CD4-positive, alpha-beta memory T cell (primary cell): ENCODE measurements at places on chromosomes 7 and 10. TPM values are rescaled to one million over a fixed set of nuclear protein-coding genes. Genes with fewer than 3 reads are reported as not detected.

DNA sequence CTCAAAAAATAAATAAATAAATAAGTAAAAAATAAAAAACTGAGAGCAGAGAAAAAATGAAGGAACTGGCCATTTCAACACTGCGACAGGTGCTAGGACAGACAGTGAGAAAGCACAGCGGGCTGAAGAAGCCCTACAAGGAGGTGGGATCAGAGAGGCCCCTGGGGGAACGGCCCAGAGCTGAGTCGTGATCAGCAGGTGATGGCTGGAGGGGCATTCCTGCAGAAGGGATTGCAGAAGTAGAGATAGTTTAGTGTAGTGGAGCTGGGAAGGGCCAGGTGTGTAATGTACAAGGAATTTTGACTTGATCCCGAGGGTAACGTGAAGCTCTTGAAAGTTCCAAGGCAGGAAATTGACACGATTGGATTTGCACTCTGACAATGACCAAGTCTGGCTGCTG lies 112.1 kb downstream of the CUL2 start:
- no peak for DNase-seq

DNA sequence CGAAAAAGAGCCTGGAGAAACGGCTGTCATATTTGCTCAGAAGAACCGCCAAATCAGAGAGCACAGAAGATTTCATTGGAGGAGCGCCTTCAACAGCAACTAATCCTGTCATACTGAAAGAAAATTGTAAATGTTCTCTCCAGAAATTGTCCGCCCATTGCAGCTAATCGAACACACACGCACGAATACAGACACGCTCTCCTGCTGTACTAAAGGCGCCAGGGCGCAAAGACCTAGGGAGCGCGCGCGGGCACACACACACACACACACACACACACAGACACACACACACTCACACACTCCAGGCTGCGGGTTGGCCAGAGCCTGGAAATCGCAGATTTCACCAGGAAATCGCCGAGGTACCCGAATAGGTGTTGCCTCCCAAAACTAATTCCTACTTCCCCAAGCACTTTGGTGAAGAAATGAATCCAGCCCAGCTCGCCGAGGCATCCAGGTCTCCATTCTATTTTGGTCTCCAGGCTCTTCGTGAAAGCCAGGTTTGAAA lies at the start of gene CHRM2:
Gene CHRM2 (plus strand): TSS at position 157 of the 505 bp plus-strand sequence. CDS start 146,214 bp downstream, outside the sequence.
- no peak for DNase-seq

DNA sequence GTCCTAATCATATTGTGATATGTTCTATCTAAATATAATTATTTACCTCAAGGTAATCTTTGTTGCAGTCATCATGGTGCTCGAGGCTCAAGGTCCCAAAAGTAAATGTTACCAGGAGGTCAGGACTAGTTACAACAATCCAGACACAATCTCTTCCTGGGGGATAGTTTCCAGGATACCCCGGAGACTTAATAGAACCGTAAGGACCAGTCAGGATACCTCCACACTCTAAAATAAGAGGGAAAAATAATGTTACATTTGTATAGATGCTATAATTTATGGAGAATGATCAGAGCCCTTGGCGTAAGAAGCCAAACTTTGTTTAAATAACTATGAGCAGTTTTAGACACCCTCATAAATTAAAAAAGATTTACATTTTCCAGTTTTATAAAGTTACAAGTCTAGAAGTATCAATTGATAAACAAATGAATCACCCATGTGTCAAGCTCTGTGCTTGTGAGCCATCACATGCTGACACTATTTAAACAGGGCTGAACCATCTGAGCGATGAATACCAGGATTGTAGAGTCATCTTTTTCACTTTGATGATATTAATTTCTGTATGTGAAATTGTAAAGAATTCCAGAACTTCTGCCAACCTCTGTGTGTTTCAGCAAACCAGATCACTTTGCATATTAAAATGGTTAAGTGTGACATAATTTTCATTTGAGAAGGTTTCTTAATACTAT lies 41.3 kb downstream of the CUBN start:
- DNase-seq: no peak

DNA sequence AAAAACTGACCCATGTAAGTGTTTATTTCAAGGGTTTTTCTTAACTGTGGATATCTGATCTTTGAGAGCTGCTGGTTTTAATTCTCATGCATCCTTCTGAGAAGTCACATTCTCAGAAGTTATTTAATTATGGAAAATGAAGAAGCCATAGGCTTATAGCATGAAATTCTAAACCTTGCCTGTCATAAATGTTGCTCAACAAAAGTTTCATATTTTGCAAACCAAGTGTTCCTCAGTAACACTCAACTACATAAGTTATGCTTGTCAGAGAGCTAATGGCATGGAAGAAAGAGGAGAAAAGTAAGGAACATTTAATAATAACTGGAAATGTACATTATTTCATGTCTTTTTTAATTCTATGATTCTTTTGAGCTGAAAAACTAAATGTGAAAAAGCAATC lies 78.6 kb upstream of the MPP7 start:
- no peak for DNase-seq

DNA sequence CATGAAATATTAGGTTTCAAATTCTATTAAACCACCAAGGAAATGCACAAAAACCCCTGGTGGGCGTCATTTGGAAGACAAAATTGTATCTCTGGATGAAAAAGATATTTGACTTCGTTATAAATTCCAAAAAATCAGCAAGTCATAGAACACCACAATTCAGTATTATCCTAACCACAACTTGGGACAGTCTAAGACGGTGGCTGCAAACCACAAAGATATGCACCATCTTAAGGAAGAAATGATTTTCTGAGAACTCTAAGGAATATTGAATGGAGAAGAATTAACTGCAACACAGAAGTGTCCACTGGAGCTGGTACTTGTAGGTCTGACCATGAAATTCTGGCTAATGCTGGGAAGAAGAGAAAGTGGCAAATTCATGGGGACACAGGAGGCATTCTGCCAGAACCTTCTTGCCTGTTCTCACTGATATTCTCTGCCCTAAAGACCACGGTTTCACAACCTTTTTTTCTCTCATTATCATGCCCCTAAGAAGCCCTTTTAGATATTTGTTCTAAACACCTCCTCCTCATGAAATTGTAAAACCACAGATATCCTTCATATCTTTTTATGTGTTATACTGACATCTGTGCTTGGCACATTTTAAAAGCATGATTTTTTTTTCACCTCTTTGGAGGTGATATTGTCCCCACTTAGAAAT lies 92.9 kb downstream of the SFMBT2 start:
- DNase-seq: no peak

DNA sequence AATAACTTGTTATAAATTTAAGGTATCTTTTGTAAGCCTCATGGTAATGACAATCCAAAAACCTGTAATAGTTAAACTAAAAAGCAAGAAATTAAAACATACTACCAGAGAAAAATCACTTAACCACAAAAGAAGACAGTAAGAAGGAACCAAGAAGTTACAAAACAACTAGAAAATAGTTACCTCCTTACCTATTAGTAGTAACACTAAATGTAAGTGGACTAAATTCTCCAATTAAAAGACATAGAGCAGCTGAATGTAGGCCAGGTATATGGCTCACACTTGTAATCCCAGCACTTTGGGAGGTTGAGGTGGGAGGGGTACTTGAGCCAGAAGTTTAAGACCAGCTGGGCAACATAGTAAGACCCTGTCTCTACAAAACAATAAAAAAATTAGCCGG lies 84.0 kb downstream of the SNX13 start:
- DNase-seq: no peak

GRCh38 chr10:69892816-69893215 lies 91.1 kb downstream of the COL13A1 start:
- no peak for DNase-seq

- no peak for DNase-seq
Measured at GRCh38 chr10:114709984-114710383, 51.9 kb upstream of the ABLIM1 start.

DNA sequence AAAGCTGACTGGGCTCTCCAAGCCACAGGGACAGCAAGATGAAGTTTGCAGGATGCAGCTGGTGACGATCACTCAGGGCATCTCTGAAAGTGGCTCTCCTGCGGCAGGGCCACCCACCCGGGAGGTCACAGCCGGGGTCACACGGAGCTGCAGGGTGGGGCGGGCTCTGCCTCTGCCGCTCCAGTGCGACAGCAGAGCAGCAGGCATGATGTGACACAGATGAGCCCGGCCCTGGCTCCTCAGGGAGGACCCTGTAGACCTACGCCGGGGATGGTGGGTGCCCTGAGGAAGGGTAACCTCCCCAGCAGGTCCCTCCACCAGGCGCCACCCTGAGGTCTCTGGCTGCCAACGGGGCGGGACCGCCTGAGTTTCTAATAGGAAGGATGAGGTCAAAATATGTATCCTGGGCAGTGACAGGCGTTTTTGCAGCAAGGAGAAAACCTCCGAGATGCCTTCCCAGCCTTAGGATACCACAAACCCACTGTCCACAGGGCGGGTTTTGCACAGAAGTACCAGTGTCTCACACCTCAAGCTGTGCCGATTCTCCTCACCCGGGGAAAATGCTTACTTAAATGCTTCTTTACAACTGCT lies 114.8 kb upstream of the DIP2C start:
- DNase-seq: no peak

GRCh38 chr7:78139335-78139734 lies 340.8 kb downstream of the PHTF2 start:
- DNase-seq: no peak

DNA sequence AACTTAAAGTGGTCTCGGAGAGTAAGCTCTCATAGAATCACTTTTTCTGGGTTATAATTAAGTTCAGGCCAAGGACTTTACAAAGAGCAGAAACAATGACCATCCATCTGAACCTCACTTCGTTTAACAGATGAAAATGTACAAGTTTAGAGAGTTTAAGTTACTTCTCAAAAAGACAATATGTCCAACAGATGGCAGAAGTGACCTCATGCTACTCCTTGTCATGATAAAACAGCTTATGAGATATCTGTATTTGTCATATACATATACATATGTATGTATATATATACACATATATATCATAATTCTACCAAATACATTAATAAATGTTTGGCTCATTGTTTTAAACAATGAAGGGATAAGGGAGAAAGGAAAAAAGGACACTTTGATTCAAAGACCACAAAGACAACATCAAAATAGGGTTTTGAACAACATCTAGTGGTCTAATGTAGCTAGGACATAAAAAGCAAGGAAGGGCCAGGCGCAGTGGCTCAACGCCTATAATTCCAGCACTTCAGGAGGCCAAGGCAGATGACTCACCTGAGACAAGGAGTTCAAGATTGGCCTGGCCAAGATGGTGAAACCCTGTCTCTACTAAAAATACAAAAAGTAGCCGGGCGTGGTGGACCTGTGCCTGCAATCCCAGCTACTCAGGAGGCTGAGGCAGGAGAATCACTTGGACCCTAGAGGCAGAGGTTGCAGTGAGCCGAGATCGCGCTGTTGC lies 17.8 kb downstream of the NAPEPLD start:
- DNase-seq: no peak

DNA sequence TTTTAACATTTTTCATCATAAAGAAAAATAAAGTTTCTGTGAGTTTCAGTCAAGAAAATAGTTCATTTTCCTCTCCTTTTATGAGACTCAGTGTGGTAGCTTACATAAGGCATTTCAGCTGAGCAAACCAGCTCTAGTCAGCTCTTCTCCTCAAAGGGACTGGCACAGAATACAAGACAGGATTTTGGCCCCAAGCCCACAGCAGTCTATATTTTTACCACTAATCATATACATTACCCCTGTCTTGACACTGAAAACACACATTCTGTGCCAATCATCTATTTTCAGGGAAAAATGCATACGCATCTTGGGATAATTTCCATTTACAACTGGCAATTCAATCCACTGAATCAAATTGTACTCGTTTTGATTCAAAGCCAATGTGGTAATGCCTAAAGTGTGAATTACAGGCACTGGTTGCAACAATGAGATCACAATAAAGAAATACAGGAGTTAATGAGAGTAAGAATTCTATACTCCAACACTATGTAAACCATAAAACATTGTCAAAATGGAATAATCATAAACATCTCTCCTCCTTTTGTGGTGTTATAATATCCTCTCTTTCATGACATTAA lies 186.4 kb downstream of the CACNA2D1 start:
- no peak for DNase-seq

DNA sequence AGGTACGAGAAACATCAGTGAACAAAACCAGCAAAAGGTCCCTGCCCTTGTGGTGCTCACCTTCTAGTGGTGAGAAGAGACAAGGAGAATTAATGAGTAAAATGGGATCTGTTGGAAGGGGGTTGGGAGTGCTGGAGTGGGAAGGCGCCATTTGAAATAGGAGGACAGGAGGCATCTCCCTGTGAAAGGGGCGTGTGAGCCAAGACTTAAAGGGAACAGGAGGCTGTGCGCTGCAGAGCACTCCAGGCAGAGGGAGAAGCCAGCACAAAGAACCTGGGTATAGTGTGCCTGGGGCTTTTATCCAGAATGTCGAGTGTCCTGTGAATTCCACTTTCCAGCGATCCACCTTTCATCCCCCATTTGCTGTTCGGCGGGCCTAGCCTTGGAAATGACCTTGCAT lies 497.9 kb upstream of the GALNT17 start:
- no peak for DNase-seq

DNA sequence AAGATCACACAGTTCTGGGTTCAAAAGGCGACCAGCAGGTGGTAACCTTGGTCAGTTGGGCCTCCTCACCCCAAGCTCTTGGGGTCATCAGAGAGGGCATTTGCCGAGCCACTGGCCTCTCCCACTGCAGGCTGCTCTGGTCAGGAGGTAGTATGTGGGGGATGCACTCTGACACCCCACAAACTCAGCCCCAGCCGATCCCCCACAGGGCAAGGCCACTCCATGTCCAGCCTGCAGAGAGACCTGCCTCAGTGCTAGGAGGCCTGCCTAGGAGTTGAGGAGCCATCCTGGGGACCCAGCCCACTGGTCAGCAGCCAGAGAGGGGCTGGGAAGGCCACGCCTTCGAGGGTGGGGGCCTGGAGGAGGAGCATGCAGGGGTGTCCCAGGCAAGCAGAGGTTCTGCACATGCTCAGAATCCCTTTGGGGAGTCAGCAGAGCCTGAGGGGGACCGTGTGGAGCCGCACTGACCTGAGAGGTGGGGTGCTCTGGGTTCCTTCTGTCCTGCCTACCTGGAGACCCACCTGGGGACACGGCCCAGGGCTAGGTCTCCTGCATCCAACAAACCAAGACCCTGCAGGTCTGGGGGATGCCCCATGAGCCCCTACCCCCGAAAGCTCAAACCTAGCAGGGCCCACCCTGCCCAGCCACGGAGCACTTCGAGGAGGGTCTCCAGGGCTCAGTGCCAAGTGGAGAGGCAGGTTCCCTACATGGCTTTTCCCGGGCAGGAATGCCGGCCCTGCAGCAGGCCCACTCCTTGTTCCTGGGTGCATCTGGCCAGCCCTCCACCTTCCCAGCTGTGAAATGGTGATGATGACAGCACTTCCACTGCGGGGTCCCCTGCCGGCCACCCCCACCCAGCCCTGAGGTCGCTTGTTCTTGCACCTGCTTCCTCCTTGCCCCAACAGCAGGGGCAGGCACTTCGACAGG lies 58.5 kb downstream of the RASGEF1A start:
- DNase-seq: no peak

- no peak for DNase-seq
Measured at GRCh38 chr7:9242636-9243035, 809.2 kb downstream of the NXPH1 start.

- no peak for DNase-seq
Measured at GRCh38 chr7:34022626-34023025, 117.3 kb downstream of the BMPER start.

GRCh38 chr10:10819206-10819856 lies 198.3 kb upstream of the CELF2 start:
- no peak for DNase-seq

- DNase-seq: no peak
Measured at GRCh38 chr7:92242972-92243371, 2.7 kb downstream of the KRIT1 start.

Gene PTF1A
- not detected for total RNA-seq

Gene PSD
- 5.4 TPM for total RNA-seq

Gene CUZD1
- total RNA-seq: 3.8 TPM

Gene GNAT3
- total RNA-seq: not detected

Gene WASL
- total RNA-seq: 12.7 TPM
